HepG2 (cell line): ENCODE measurements at places on chromosomes 6 and 20.

DNA sequence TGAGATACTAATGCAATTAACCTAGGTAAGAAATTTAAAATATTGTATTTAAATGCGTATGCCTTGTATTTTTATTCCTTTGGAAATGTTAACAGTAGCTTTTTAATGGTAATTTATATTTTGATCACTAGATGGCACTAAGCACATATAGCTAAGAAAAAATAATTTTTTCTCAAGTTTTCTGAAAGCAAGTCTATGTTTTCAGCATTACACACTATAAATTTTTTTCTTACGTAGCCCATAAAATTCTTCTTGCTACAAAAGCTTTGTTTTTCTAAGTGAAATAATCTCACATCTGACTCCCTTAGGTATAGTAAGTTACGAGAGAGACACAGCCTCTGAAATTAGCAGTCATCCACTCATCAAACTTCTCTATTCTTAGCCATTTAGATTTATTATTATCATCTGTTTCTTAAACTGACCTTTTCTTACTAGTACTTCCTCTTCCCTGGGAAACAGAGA is 35.7 kb downstream of the TSPYL4 start:
- DNase-seq: no peak

DNA sequence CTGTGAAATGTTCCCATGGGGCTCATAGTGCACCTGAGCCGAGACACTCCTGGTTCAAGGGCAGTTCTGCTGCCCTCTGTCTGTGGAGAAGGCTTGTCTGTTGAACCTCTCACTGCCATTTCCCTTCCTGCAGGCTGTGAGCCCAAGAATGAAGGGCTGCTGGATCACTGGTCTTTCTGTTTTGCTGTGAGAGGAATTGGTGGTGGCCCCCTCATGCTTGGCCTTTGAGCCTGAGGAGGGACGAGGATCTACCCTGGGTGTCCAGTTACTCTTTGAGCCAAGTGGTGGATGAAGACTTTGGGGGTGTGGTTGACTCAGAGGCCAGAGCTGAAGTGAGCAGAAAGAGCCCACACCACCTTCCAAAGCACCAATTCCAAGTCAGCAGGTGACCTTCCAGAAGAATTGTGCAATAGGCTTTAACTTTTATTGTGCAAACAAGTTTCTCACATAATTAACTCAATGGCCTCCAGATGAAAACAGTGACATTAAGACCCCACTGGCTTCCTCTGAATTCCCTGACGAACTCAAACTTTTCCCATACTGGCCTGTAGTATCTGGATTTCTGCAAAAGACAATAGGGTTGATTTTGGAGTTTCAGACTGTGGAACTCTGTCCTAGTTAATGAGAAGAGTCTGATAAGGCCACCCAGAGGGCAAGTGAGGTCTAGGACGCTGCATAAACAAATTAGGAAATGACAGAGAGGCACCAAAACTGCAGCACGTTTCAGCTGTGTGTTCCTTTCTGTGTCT is 101.5 kb downstream of the PHACTR3 start:
- no peak for DNase-seq

DNA sequence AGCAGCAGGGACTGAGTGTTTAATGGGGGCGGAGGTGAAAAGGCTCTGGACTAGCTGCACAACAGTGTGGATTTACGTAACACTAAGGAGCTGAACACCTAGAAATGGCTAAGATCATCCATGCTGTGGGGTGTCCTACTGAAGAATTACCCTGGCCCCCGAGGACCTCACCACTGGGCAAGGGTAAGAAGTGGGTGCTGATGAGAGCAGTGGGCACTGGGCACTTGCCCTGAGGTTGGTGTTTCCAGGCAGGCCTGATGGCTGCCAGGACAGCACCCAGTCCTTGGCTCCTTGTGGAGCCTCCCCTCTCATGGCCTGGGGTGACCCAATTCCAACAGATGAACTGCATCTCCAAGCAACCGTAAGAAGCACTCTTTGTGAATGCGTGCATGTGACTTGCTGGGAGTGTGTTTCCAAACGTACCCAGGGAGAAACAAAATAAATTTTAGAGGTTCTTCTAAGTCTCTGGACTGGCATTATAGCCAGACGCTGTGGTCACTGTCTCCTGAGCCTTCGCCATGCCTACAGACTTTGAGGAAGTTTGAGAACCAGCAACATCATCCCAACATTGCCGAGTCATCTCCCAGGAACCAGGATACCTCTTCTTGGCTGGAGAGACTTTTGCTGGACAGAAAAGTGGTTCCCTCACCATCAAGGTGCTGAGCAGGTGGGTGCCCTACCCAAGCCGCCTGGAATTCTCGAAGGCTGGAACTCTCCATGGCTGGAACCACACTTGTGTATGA is 245.9 kb downstream of the ERMARD start:
- DNase-seq: no peak

DNA sequence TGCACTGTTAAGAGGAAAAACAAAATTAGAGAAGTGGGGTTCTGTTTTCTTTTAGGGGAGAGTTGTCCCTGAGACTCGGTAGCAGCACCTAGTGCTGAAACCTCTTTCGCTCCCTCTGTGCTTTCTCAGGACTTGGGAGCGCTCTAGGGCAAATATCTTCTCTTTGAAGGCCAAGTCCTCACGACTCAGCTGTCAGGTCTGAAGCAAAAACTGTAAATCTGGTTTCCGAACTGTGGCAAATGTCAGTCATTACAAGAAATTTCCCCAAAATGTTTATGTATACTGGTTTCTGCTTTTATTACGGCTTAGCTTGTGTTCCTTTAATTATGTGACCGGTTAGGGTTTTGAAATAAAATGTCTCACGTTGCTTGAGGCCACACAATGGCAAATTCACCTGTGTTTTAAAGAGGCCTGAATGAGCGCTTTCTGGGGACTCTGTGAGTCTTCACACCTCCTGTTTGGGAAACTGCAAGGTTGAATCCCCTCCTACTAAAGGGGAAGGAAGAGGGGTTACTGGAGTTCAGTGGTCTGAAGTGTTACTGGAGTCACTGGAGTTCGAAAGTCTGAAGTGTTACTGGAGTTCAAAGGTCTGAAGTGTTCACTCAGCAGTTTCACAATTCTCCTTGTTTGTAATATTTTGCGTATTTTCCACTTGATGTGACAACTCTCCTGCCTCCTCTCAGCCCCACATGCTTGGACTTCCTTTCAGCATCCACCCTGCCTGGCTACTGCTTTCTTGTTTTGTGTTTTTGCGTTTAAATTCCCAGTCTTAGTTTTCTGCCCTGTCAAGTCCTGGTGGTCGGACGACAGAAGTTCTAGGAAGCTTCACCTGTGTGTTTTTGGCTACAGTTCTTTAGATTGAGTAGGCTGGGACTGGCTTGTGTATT is 1.6 kb downstream of the SMPDL3A start:
- DNase-seq: peak; percentile 86

DNA sequence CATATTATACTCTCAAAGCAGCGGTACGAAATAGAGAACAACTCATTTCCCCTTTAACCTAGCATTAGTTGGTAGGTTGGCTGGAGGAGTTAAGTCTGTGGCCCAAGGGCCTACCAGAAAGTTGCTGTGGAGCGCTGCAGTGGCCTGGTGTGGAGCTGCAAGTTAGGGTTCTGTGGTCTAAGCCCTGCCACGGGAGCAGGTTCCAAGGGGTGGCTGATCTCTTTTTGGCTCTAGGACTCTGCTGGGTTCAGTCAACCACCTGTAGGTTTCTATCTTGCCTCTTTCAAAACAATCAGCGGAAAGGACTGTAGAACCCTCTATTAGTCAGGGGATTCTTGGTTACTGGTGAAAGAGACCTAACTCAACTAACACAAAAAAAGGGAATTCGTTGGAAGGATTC is 54.5 kb upstream of the TULP4 start:
- no peak for DNase-seq

DNA sequence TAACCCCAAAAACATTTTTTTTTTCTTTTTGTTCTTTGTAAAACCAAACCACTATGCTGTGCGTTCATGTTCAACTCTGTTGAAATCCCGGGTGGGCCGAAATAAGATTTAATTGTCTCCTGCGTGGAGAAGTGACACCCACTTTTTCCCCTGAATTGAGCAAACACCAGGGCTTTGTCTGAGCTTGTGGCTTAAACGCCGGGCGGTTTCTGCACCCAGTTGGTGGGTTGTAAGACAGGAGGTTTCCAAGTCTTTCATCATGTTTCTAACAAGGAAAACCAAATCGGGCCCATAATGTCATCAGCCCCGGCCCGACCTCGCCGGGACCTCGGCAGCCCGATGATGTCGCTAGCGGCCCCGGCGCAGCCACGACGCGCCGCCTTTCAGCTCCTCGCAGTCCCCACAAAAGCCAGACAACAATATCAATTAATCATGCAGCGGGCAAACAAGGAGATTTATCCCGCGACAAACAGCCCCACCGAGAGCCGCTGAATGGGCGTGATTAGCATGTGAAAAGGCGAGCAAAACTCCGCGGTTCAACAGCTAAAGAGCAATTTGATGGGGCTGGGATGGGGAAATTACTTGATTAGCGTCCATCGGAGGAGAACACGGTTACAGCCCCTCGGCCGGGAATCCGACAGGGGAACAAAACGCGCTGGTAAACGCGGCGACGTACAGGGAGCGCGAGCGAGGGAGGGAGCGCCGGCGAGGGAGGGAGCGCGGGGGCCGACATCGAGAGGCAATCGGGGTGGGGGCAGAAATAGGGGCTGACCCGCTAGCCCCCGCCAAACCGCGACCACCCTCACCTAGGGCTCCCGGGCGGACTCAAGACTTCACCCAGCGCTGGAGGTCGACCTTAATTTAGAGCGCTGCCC is 5.3 kb downstream of the LINC00237 start:
- DNase-seq: no peak

- DNase-seq: peak; percentile 84
These were observed 3.2 kb downstream of the GFOD1 start for GRCh38 chr6:13484138-13484708.

- no peak for DNase-seq
These were observed 198.0 kb downstream of the BACH2 start for GRCh38 chr6:90098627-90099026.

GRCh38 chr6:166389119-166389518 is 6.4 kb upstream of the MPC1 start:
- DNase-seq: peak; percentile 52

- no peak for DNase-seq
These were observed 89.7 kb downstream of the NFATC2 start for GRCh38 chr20:51452734-51453365.

GRCh38 chr20:24590178-24590982 is 121.0 kb downstream of the SYNDIG1 start:
- no peak for DNase-seq
